Left renal pelvis (tissue), 4 donors: ENCODE measurements at places on chromosomes 6 and 20.

DNA sequence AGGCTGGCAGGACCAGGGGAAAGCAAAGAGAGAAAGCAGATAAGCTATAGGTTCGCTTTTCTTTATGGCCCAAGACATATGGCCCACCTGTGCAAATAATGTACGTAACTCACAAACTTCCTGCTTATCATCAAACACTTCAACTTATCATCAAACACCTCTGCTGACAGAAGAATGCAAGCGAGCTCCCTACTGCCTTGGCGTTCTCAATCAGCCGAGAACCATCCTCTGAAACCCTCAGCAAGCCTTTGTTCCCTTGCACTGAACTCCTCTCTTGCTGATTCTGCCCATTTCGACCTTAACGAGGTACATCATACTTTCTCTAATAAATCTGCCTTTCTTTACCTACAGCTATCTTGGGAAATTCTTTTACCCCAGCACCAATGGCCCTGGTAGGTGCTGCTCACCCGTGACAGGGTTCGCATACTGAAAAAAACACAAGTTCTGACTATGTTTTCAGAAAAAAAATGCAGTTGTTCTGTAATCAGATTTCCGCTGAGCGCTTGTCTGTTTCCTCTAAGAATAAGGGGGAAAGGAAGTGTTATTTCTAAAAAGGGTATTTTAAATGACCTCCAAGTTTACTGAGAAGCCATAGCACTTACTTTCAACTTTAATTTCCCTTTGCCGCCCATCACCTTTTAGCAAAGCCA is 28.3 kb downstream of the SERPINB6 start:
- no peak for DNase-seq

DNA sequence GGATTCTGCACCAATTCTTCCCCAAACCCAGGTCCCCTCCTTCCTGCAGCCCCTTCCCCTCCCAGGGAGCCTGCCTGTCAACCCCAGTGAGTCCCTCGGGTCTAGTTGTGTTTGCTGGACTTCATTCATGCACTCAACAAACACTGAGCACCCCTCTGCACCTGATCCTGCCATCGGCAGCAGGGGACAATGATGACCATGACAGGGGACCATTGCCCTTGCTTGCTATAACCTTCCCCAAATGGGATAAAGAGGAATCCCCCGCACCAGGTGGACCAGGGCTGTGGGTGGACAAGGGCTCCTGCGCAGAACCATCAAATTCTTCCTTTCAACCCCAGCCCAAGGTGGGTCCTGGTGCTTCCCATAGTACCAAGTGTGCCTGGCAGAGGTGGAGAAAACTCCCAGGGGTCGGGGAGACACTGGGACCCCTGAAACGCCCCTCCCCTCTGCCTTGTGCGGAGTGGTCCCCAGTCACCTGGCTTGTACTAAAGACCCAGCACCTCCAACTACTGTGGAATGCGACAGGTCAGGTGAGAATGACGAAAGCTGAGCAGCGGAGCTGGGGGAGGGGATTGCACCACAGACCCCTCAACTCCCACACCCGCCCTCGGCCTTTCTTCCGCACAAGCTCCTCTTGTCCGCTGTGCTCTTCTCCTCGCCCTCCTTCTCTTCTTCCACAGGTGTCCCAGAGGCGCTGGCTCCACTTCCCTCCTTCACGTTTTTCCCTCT is 119.9 kb upstream of the ZNF217 start:
- DNase-seq: no peak

GRCh38 chr6:9140951-9141460 is 705.7 kb upstream of the SLC35B3 start:
- DNase-seq: no peak

GRCh38 chr6:79705456-79705995 is 74.4 kb downstream of the SH3BGRL2 start:
- DNase-seq: no peak

DNA sequence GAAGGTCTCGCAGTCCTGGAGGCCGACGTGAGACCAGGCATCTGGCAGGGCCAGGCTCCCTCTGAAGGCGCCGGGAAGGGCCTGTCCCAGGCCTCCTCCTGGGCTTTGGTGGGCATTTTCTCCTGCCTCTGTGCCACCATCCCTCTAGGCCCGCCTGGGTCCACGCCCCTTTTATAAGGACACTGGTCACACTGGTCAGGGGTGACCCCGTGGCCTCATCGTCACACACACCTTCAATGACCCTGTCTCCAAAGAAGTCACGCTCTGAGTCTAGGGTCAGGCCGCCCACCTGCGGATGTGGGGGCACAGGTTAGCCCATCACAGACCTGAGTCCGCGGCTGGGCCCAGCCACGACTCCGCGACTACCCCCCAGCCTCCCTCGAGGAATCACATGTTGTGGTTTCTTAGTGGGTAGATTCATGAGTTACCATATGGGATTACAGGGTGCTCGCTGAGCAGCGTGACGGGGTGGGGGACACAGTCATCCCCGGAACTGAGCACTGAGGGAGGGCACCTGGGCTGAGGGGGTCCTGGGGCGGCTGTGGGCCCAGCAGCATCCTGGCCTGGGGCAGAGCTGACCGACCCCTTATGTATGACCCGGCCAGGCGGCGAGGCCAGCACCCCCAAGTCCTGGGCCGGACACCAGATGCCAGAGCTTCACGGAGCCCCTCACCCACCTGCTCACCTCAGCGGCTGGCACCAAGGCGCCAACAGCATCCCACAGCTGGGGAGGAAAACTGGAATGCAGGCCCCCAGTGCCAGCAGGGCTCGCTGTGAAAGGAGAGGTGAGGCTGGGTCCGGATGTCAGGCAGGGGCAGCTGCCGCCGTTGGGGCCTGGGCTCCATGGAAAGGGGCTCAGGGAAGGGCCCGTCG is 115.9 kb downstream of the DLL1 start:
- DNase-seq: no peak

- no peak for DNase-seq
Measured at GRCh38 chr6:169968541-169969270, 217.3 kb downstream of the ERMARD start.

DNA sequence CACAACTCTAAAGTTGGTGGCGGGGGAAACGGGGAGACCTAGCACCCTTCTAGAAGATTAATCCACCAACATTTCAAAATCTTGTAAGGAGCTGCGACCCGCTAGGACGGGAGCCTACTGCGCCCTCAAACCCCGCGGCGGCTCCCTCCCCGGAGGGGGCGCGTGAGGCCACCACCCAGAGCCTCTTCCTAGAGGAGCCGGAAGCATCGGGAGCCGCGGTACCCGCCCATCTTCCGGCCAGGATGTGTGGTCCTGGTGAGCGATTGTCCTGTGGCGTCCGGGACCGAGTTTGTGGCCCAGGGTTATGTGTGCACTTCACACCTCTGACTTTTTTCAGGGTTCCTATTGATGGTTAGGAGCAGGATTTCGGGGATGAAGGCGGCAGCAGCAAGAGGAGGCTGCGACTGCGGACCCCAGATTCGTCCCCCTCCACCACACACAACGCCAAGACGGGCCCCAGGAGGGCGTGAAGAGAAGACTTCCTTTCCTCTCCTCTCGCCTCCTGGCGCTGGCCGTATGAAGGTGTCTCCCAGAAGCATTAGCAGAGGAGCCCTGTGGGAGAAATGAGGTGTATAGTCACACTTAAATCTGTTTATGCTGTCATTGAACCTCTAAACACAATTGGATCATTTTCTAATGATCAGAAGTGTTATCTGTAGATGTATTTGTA is 10.7 kb downstream of the ZNF165 start:
- no peak for DNase-seq

GRCh38 chr6:10402648-10403311 is 12.1 kb downstream of the TFAP2A start:
- no peak for DNase-seq

DNA sequence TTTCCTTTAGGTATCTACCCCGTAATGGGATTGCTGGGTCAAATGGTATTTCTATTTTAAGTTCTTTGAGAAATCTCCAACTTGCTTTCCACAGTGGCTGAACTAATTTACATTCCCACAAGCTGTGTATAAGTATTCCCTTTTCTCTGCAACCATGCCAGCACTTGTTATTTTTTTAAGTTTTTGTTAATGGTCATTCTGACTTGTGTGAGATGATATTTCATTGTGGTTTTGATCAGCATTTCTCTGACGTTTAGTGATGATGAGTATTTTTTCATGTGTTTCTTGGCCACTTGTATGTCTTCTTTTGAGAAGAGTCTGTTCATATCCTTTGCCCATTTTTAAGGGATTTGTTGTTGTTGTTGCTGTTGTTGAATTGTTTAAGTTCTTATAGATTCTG is 871.1 kb downstream of the KIF16B start:
- no peak for DNase-seq

- DNase-seq: no peak
Measured at GRCh38 chr6:129672341-129672682, 37.7 kb downstream of the ARHGAP18 start.
